ENCODE measurements at places on chromosomes 11 and 22. TPM values are rescaled to one million over a fixed set of nuclear protein-coding genes. Genes with fewer than 3 reads are reported as not detected.

DLG2 gene
- 0.85 TPM for total RNA-seq

FAM118B gene
- 64.9 TPM for total RNA-seq

TMPRSS4 gene
- 2.4 TPM for total RNA-seq

CADM1 gene
- 12.7 TPM for total RNA-seq

TBX1 gene
- total RNA-seq, result 0.50 TPM

PIWIL4 gene
- 3.1 TPM for total RNA-seq

MRGPRE gene
- total RNA-seq, result not detected

ANKRD49 gene
- 16.1 TPM for total RNA-seq

PDE3B gene
- total RNA-seq, result 1.3 TPM
